Uterus (tissue), 4 donors: ENCODE measurements at places on chromosomes 13 and 19. TPM values are rescaled to one million over a fixed set of nuclear protein-coding genes. Genes with fewer than 3 reads are reported as not detected.

The ZNF729 gene
- total RNA-seq: not detected

The SLC25A41 gene
- 0.52 TPM for total RNA-seq

The PGLYRP2 gene
- total RNA-seq: not detected

The ICAM1 gene
- 20.6 TPM for total RNA-seq

The RDH8 gene
- total RNA-seq: not detected

The CGB7 gene
- total RNA-seq: not detected

The PEX11G gene
- 3.0 TPM for total RNA-seq

The ZNF100 gene
- total RNA-seq: 16.3 TPM

DNA sequence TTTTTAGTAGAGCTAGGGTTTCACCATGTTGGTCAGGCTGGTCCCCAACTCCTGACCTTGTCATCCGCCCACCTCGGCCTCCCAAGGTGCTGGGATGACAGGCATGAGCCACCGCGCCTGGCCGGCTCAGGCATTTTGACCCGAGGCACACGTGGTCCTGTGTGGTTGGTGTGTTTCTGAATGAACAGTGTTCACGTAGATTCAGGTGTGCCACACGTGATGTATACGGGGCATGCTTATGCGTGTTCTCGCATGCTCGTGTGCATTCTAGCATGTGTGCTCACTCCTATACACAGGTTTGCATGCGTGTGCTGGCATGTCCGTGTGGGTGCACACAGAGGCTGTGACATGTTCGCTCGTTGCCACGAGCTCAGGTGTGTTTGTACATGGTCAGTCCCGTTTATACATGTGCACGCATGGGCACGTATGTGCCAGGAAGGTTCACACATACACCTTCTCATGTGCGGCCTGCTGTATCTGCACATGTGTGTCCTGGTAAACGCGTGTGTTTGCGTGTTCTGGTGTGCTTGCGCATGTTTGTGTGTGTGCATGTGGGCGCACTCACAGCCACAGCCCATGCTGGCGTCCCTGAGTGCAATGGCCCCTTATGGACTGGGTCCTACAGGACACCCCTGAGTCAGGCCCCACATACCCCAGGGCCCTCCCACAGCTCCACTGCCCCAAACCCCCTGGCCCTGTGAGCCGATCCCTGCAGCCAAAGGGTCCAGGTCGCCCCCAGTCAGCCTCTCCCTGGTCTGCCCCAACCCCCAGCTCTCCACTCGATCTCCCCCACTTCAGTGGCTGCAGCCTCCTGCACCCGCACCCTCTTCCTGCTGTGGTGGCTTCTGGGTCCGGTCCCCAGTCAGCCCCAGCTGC, 20.6 kb upstream of the TCF3 start:
- no peak overlapping the region for H3K27ac ChIP-seq
- no peak for DNase-seq

- H3K4me1 ChIP-seq: no peaks in the 10 kb centered on the region
- H3K4me3 ChIP-seq: no peak overlapping the region
- no peak overlapping the region for H3K27ac ChIP-seq
- DNase-seq: peak; percentile 44
- no peaks in the 10 kb centered on the region for H3K27me3 ChIP-seq
- H3K36me3 ChIP-seq: no peaks in the 10 kb centered on the region
Observed at GRCh38 chr13:104571161-104571892, 1505.1 kb upstream of the SLC10A2 start.

DNA sequence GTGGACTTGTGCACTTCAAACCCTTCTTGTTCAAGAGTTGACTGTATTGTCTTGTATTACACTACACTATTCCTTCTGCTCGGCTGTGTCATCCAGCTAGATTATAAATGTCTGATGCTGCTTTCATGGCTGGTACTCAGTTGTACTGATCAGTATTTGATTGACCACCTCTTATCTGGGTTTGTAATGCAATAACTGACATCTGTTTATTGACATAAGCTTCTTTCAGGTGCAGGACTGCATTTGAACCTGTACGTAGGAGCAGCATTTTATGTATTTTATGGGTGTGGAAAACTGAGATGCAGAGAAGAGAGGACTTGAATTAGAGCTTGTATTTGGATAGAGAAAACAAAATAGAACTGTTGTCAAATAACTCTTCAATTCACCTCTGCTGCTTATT, 309.2 kb downstream of the FGF9 start:
- H3K4me1 ChIP-seq: no peaks in the 10 kb centered on the region
- no peak overlapping the region for H3K4me3 ChIP-seq
- H3K36me3 ChIP-seq: no peaks in the 10 kb centered on the region
- H3K27ac ChIP-seq: no peak overlapping the region

GRCh38 chr19:12779162-12779993, 4.0 kb upstream of the HOOK2 start:
- no peaks in the 10 kb centered on the region for H3K27me3 ChIP-seq
- H3K27ac ChIP-seq: peak overlapping the region; percentile 88

- H3K4me3 ChIP-seq: no peak overlapping the region
- no peak for DNase-seq
- no peak overlapping the region for H3K27ac ChIP-seq
Observed at GRCh38 chr19:29690842-29691241, 24.2 kb downstream of the C19orf12 start.

- H3K27me3 ChIP-seq: no peaks in the 10 kb centered on the region
- H3K4me3 ChIP-seq: no peak overlapping the region
- H3K4me1 ChIP-seq: no peaks in the 10 kb centered on the region
- no peak for DNase-seq
Observed at GRCh38 chr13:28741084-28741491, 22.3 kb upstream of the SLC46A3 start.

GRCh38 chr13:25429466-25429865, 57.7 kb downstream of the ATP8A2 start:
- no peak overlapping the region for H3K27ac ChIP-seq
- no peaks in the 10 kb centered on the region for H3K4me1 ChIP-seq
- no peak overlapping the region for H3K4me3 ChIP-seq

DNA sequence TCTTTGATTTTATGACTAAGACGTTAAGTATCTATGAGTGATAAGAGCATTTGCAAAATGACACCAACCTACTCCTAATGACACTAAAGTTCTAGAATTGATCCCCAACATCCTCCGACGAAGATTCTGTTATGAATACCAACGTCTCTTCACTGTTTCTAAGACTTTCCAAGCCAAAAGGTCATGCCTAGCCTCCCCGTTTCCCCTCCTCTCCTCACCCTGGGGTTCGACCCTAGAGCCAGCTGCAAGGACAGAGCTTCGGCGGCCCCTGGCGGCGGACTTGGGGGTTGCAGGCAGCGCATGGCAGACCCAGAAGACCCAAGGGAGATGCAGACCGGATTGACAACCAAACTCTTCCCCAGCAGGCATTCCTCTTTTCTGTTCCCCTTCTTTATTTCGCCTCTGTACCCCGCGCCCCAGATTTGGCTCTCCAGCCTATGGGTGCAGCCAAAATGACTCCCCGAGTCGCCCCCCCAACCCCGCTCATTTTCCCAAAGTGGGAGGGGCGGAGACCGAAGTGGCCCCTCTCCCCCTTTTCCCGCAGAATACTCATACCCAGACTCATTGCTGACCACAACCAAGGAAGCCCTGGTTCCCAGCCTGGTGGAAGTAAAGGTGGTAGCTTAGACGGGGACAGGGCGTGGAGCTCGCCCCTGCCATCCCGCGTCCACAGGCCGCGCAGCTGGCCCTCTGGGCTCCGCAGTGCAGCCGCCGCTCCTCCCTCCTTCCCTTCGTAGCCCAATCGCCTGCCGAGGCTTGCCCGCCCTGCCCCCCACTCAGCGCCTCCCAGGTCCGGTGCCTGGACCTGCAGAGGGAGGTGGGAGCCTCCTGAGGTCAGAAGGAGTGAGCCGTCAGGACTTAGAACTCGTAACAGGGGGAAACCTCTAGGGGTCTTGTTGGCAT, 4.1 kb upstream of the EML2 start:
- H3K4me1 ChIP-seq: peaks cover 8% of the 10 kb centered on the region
- no peak overlapping the region for H3K27ac ChIP-seq
- DNase-seq: peak; percentile 68
- H3K4me3 ChIP-seq: no peak overlapping the region
- H3K27me3 ChIP-seq: peaks cover 6% of the 10 kb centered on the region

GRCh38 chr13:26168237-26168814, 53.8 kb downstream of the RNF6 start:
- H3K36me3 ChIP-seq: no peaks in the 10 kb centered on the region
- DNase-seq: no peak
- no peaks in the 10 kb centered on the region for H3K27me3 ChIP-seq
- no peak overlapping the region for H3K27ac ChIP-seq

DNA sequence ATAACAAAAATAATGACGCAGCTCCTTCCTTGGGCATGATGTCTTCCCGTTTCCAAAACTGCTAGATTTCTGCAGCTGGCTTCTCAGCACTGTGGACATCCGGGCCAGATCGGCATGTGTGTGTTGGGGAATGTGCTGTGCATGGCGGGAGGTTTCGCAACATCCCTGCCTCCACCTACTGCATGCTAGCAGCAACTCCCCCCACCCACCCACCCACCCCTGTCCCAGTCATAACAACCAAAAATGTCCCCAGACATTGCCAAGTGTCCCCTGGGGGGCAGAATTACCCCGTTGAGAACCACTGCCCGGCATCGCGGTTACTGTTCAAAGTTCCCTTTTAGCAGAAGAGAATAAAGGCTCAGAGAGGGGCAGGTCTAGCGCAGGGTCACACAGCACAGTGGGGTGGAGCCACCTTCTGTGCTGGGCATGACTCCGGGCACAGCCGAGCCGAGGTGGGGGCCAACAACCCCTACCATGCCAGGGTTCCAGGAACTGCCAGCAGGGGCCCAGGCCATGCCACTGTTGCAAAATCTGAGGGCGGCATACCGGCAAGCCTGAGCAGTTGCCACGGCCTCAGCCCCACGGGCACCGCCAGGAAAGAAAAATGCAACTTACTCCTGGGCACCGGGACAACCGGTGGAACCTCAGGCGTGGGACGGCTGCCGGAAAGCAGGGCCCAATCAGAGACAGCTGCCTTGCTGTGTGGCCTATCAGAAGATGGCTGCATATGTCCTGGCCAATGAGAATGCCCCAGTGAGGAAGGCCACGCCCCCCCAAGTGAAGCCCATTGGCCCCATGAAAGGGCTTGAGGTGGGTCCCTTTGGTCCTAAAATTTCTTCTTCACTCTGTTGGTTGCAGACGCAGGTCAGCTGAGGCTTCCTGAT, 22.5 kb upstream of the NFIC start:
- peaks cover 9% of the 10 kb centered on the region for H3K4me1 ChIP-seq
- peak overlapping the region; percentile 14 for H3K4me3 ChIP-seq
- peak; percentile 88 for DNase-seq
- no peaks in the 10 kb centered on the region for H3K27me3 ChIP-seq

GRCh38 chr13:50282016-50282415, 266.8 kb downstream of the KCNRG start:
- no peaks in the 10 kb centered on the region for H3K36me3 ChIP-seq
- H3K4me1 ChIP-seq: no peaks in the 10 kb centered on the region
- DNase-seq: no peak
- H3K4me3 ChIP-seq: no peak overlapping the region
- no peak overlapping the region for H3K27ac ChIP-seq

DNA sequence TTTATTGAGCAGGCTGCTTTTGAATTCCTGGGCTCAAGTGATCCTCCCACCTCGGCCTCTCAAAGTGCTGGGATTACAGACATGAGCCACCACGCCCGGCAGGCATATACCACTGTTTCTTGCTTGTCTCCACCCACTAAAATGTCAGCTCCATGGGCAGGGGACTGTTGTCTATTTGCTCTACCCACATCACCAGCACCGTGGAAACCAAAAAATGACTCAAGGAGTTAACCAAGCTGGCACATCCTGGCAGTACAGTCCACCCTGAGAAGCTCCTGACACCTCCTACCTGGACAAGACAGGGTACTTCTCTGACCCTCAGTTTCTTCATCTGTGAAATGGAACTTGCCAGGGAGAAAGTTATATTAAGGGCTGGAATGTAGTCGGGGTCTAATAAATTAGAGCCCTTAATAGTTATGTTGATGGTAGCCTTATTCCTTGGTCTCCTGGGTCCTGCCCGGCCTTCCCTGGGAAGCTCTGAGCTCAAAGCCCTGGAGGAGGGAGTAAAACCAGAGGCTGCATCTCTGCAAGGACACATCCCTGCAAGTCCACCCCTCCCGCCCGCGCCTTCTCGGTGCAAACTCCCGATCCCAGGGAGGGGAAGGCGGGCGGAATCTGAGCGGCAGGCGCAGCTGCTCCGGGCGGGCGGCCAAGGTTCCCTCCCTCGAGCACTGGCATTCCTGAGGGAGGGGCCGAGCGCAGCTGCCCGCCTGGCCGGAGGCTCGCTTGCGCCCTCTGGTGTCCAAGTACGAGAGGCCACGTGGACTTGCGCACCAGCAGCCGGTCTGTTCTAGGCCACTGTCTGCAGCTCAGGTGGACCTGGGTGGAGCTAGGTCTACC, 14.1 kb downstream of the RDH8 start:
- no peaks in the 10 kb centered on the region for H3K27me3 ChIP-seq
- H3K36me3 ChIP-seq: no peaks in the 10 kb centered on the region
- no peak overlapping the region for H3K27ac ChIP-seq
- H3K4me3 ChIP-seq: no peak overlapping the region
- no peaks in the 10 kb centered on the region for H3K4me1 ChIP-seq

GRCh38 chr19:54133312-54133956, 4.1 kb upstream of the CNOT3 start:
- no peak overlapping the region for H3K27ac ChIP-seq
- no peaks in the 10 kb centered on the region for H3K36me3 ChIP-seq
- no peak overlapping the region for H3K4me3 ChIP-seq
- peaks cover 4% of the 10 kb centered on the region for H3K4me1 ChIP-seq
- no peak for DNase-seq

GRCh38 chr13:53238261-53238660, 209.6 kb downstream of the OLFM4 start:
- H3K27ac ChIP-seq: no peak overlapping the region
- no peaks in the 10 kb centered on the region for H3K4me1 ChIP-seq
- no peak for DNase-seq
- no peaks in the 10 kb centered on the region for H3K27me3 ChIP-seq
- H3K4me3 ChIP-seq: no peak overlapping the region

GRCh38 chr13:33787051-33787591, 30.8 kb upstream of the RFC3 start:
- no peaks in the 10 kb centered on the region for H3K4me1 ChIP-seq
- H3K27me3 ChIP-seq: no peaks in the 10 kb centered on the region
- DNase-seq: no peak
- H3K4me3 ChIP-seq: peak overlapping the region; percentile 36
- H3K27ac ChIP-seq: no peak overlapping the region

GRCh38 chr13:51255556-51255955, 33.4 kb downstream of the FAM124A start:
- no peaks in the 10 kb centered on the region for H3K36me3 ChIP-seq
- no peak overlapping the region for H3K27ac ChIP-seq
- DNase-seq: no peak
- no peak overlapping the region for H3K4me3 ChIP-seq

- no peaks in the 10 kb centered on the region for H3K36me3 ChIP-seq
- H3K27ac ChIP-seq: no peak overlapping the region
- H3K4me3 ChIP-seq: no peak overlapping the region
- no peaks in the 10 kb centered on the region for H3K27me3 ChIP-seq
- H3K4me1 ChIP-seq: no peaks in the 10 kb centered on the region
- no peak for DNase-seq
Observed at GRCh38 chr13:113024466-113024865, 55.5 kb downstream of the MCF2L start.

- no peaks in the 10 kb centered on the region for H3K4me1 ChIP-seq
- no peak for DNase-seq
- no peaks in the 10 kb centered on the region for H3K36me3 ChIP-seq
- no peak overlapping the region for H3K27ac ChIP-seq
- H3K4me3 ChIP-seq: no peak overlapping the region
- H3K27me3 ChIP-seq: no peaks in the 10 kb centered on the region
Observed at GRCh38 chr13:68440874-68441273, 1210.7 kb upstream of the PCDH9 start.

- peak overlapping the region; percentile 33 for H3K27ac ChIP-seq
- DNase-seq: no peak
- no peak overlapping the region for H3K4me3 ChIP-seq
- no peaks in the 10 kb centered on the region for H3K36me3 ChIP-seq
Observed at GRCh38 chr13:60583196-60583888, 186.3 kb downstream of the TDRD3 start.
